ENCODE measurements at places on chromosomes 4 and X.

DNA sequence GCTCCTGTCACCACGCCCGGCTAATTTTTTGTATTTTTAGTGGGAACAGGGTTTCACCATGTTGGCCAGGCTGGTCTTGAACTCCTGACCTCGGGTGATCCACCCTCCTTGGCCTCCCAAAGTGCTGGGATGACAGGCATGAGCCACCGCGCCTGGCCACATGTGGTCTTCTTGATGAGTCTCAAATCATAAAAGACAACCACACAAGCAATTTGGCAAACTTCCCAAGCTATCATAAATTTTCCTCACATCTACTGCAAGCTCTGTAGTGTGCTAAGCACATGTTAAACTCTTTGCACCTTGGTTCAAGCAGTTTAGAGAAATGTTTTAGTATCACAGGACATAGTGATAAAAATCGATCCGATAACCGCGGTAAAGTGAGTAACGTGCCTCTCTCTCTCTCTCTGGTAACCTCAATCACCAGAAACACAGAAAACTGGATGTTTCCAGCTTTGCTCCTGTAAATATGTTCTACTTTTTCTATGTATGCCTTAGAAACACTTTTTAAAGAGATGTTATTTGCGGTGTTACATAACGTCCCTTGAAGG lies 256.8 kb downstream of the DHRSX start:
- DNase-seq = no peak

DNA sequence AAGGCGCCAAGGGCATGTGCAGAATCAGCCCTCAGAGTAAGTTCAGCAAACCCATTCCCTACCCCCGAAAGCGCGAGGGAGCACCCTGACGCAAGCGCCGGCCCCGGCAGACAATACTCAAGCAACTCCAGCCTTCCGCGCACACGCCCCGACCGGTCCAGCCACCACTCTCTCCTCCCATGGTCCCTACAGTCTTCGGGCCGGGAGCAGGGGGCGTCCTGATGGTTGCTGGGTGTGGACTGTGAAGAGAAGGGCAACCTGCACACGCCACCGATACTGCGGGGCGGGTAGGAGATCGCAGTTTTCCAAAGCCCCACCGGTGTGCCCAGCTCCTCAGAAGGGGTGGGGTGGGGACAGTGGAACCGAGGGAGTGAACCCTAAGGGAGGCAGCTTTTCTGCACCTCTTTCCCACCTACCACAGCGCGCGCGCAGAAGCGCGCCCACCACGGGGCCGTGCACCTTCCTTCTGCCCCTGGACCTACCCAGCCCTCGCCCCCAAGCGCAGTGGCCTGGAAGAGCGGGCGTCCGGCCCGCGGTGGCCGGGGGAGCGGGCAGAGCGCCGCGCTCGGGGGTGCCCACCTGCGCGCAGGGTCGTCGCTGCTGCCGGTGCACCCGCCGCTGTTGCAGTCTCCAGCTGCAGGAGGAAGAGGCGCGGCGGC lies 650.2 kb upstream of the DIPK2B start:
- no peak for DNase-seq

- DNase-seq = no peak
These were observed 66.9 kb downstream of the KLHL13 start for GRCh38 chrX:118049713-118050112.

GRCh38 chrX:52363247-52363883 lies 5.5 kb upstream of the XAGE2 start:
- DNase-seq = no peak

DNA sequence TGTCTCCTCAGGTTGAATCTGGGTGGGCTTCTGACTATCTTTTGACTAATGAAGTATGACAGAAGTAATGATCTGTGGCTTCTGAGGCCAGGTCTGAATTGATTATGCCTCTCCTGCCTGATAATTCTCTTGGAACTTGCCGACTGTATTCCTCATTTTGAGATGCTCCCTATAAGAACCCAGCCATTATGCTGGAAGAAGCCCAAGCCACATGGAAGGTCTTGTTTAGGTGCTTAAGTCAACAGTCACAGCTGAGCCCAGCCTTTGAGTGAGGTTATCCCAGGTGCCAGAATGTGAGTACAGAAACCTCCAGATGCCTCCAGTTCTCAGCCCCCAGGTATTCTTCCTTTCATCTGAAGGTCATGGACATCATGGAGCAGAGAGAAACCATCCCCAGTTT lies 456.6 kb downstream of the IL15 start:
- DNase-seq = no peak

DNA sequence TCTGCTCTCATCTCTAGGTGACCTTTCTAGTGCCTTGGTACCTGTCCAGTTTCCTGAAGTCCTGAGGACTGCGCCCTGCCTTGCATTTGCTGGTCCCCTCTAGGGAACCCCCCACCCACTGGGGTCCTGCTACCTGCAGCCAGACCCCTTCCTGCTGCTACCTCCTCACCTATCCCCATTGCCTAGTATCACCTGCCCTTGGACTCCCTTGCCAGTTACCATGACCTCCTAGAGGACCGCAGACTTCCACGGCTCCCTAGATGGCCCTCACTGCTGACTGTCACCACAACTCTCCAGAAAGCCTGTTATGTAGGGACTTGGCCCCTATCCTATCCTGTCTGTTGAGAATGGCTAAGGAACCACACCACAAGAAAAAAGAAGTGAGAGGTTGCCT lies 166.6 kb downstream of the EFNB1 start:
- DNase-seq = no peak

- no peak for DNase-seq
These were observed 202.7 kb upstream of the SPRY1 start for GRCh38 chr4:123193802-123194367.
